Endothelial cell of umbilical vein (primary cell): ENCODE measurements at places on chromosomes 2 and 18. TPM values are rescaled to one million over a fixed set of nuclear protein-coding genes. Genes with fewer than 3 reads are reported as not detected.
A peak's percentile ranks its signal among the peaks of the same experiment; 100 is the strongest.

The CCDC141 gene
- not detected in 2 replicates for polyA plus RNA-seq

The DSG2 gene
- polyA plus RNA-seq: 0.04 TPM in 1 of 2 replicates, not detected in the other

The PPP1R1C gene
- 0.18 and 0.26 TPM in 2 replicates for polyA plus RNA-seq

DNA sequence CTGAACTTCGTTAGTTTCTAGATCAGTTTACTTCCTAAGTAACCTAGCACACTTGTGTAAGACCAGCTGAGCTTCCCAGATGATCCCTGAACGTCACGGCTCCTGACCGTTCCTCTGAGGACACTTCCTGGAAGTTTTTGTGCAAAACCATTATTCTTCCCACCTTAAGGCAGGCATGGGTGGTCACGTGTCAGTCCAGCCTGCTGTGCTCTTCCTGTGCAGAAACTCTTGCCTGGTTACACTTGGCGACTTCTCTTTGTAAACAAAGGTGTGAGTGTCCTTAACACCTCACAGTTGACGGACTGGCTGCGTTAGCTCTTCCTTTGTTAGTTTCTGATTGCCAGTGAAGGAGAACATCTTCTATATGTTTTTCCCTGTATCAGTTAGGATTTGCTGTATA lies 118.3 kb downstream of the SH3RF3 start:
- H3K4me1 ChIP-seq: peaks cover 23% of the 10 kb centered on the region
- no peak for DNase-seq
- H3K27me3 ChIP-seq: no peaks in the 10 kb centered on the region
- no peak overlapping the region for H3K27ac ChIP-seq
- no peak overlapping the region for H3K4me3 ChIP-seq

- peak overlapping the region; percentile 35 for H3K27ac ChIP-seq
- no peaks in the 10 kb centered on the region for H3K27me3 ChIP-seq
- no peak overlapping the region for H3K4me3 ChIP-seq
- peak; percentile 53 for DNase-seq
- H3K4me1 ChIP-seq: peaks cover 9% of the 10 kb centered on the region
- no peaks in the 10 kb centered on the region for H3K36me3 ChIP-seq
These were observed 73.3 kb upstream of the KLF7 start for GRCh38 chr2:207238831-207239701.

DNA sequence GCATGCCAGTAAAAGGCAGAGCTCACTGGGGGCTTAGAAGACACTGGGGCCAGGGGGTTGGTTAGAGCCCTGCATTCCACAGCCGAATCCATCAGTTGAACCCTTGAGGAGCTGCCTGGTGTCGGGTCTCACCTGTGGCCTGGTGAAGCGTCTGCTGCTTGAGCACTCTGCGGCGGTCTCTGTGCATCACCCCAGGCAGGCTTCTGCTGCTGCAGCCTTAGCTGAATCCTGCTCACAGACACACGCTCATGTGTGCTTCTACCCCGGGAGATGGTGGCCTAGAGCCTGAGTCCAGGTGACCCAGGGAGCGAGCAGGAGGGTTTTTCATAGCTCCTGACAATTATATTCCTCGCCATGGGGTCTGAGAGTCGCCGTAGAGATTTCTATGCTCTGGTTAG lies 192.1 kb downstream of the MGAT5 start:
- no peaks in the 10 kb centered on the region for H3K27me3 ChIP-seq
- peaks cover 2% of the 10 kb centered on the region for H3K36me3 ChIP-seq
- peak overlapping the region; percentile 45 for H3K27ac ChIP-seq
- no peak overlapping the region for H3K4me3 ChIP-seq
- no peak for DNase-seq

GRCh38 chr2:70643715-70644114 lies 90.1 kb upstream of the TGFA start:
- DNase-seq: peak; percentile 7
- peaks cover 4% of the 10 kb centered on the region for H3K27me3 ChIP-seq
- no peak overlapping the region for H3K4me3 ChIP-seq

DNA sequence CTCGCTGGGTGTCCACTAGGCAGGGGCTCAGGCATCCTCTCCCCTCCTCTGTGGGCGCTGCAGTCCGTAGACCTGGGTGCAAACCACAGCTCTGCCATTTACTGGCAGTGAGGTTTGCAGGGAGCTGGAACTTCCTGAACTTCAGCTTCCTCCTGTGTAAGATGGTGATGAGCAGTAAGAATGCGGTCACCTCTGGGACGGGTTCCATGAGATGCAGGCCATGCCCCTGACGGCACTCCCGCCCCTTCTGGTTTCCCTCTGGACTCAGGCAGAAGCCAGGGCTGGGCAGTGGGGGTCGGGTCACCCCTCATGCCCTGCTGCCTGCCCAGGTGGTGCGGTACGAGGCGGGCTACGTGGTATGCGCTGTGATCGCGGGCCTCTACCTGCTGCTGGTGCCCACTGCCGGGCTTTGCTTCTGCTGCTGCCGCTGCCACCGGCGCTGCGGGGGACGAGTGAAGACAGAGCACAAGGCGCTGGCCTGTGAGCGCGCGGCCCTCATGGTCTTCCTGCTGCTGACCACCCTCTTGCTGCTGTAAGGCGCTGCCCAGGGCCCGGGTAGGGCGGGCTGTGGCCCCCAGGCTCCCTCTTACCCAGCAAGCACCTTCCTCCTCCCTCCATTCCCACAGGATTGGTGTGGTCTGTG lies 1.5 kb downstream of the PROM2 start:
- no peak for DNase-seq
- no peaks in the 10 kb centered on the region for H3K27me3 ChIP-seq
- no peak overlapping the region for H3K4me3 ChIP-seq
- H3K4me1 ChIP-seq: no peaks in the 10 kb centered on the region
- no peaks in the 10 kb centered on the region for H3K36me3 ChIP-seq

DNA sequence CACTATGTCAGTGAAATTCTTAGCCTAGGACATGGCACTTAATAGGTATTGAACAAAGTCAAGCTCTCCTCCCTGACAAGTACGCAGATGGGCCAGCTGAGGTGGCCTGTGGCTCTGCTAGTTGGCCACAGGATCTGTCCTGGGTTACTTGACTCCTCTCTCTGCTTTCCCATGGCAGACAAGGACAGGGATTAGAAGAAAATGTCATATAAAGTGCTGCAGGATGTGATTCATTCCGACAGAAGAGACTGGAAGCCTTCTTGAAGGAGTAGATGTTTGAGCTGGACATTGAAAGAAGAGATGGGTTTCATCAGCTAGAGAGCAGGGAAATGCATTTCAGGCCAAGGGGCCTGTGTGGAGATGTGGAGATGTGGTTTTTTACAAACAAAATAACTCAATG lies 46.7 kb downstream of the SMAD7 start:
- H3K36me3 ChIP-seq: no peaks in the 10 kb centered on the region
- no peaks in the 10 kb centered on the region for H3K27me3 ChIP-seq
- H3K4me3 ChIP-seq: no peak overlapping the region
- no peak overlapping the region for H3K27ac ChIP-seq
- peak; percentile 13 for DNase-seq

DNA sequence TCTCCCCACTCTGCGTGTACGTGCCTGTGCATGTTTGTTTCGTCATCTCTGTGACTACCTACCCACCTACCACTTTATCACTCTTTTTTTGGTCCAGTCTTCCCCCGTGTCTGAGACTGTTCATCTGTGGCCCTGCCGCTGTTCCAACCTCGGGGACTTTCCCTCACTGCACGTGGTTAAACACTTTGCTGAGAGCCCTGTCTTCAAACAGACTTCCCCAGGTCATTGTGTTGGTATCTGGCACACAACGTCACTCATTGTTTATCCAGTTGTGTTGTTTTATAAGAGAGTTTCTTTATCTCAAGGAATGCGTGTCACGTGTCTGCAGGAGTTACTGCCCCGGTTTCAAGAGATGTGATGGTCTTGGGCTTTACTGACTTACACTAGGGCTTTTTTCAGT lies 262.0 kb upstream of the RASGRP3 start:
- peak; percentile 97 for DNase-seq
- H3K36me3 ChIP-seq: no peaks in the 10 kb centered on the region
- H3K4me1 ChIP-seq: peaks cover 63% of the 10 kb centered on the region
- H3K27ac ChIP-seq: peak overlapping the region; percentile 95

GRCh38 chr2:96530474-96531357 lies 5.8 kb upstream of the ARID5A start:
- no peak overlapping the region for H3K4me3 ChIP-seq
- no peaks in the 10 kb centered on the region for H3K27me3 ChIP-seq
- no peaks in the 10 kb centered on the region for H3K36me3 ChIP-seq

GRCh38 chr2:195542067-195542466 lies 115.0 kb upstream of the SLC39A10 start:
- no peak for DNase-seq
- no peaks in the 10 kb centered on the region for H3K36me3 ChIP-seq
- H3K27ac ChIP-seq: no peak overlapping the region
- H3K4me1 ChIP-seq: peaks cover 9% of the 10 kb centered on the region
- H3K4me3 ChIP-seq: no peak overlapping the region

- DNase-seq: no peak
- no peaks in the 10 kb centered on the region for H3K4me1 ChIP-seq
- H3K27me3 ChIP-seq: no peaks in the 10 kb centered on the region
- no peaks in the 10 kb centered on the region for H3K36me3 ChIP-seq
These were observed 121.3 kb downstream of the NDUFA10 start for GRCh38 chr2:239903803-239904202.

DNA sequence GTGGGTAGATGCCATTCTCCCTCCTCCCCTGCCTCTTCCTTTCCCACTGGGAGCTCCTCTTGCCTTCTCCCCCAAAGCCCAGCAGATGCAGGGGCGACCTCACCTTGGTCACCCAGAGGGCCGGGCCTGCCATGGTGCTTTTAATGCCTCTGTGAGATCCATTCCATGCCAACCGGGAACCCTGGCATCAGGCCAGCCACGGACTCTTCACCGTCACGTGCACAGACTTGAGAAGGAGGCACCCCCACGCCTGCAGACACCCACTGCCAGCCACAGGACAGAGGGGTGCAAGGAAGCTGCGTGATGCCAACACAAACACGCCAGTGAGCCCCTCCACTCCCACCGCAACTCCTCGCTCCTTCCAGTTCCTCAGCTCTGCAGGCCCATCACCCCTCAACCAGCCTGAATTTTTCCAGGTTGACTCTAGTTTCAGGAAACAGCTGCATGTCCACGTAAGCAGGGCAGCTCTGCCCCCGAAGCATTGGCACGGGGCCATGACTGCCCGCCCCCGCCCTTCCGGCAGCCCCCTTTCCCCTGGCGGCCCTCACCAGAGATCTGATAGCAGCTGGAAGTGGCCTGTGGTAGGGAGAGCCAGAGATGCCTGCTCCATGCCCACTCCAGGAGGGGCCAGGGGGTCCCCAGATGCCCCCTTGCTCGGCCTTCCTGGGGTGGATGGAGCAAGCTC lies 50.8 kb downstream of the DNMT3A start:
- H3K4me3 ChIP-seq: no peak overlapping the region
- peak; percentile 89 for DNase-seq
- H3K27ac ChIP-seq: peak overlapping the region; percentile 57
- no peaks in the 10 kb centered on the region for H3K27me3 ChIP-seq
- peaks cover 42% of the 10 kb centered on the region for H3K4me1 ChIP-seq
- H3K36me3 ChIP-seq: no peaks in the 10 kb centered on the region

- DNase-seq: no peak
- H3K4me1 ChIP-seq: no peaks in the 10 kb centered on the region
- no peaks in the 10 kb centered on the region for H3K36me3 ChIP-seq
- no peak overlapping the region for H3K27ac ChIP-seq
- no peaks in the 10 kb centered on the region for H3K27me3 ChIP-seq
- H3K4me3 ChIP-seq: no peak overlapping the region
These were observed 836.7 kb downstream of the CBLN2 start for GRCh38 chr18:71707400-71707799.

- H3K4me1 ChIP-seq: no peaks in the 10 kb centered on the region
- H3K27ac ChIP-seq: no peak overlapping the region
- no peaks in the 10 kb centered on the region for H3K36me3 ChIP-seq
- no peak overlapping the region for H3K4me3 ChIP-seq
These were observed 24.8 kb upstream of the ZFP36L2 start for GRCh38 chr2:43251171-43251731.

GRCh38 chr2:241817126-241817820 lies 8.3 kb downstream of the NEU4 start:
- H3K4me1 ChIP-seq: peaks cover 6% of the 10 kb centered on the region
- no peaks in the 10 kb centered on the region for H3K27me3 ChIP-seq
- no peak for DNase-seq
- no peaks in the 10 kb centered on the region for H3K36me3 ChIP-seq
- no peak overlapping the region for H3K4me3 ChIP-seq
